RPMI8226 (cell line): ENCODE measurements at places on chromosomes 2 and 18.
A peak's percentile ranks its signal among the peaks of the same experiment; 100 is the strongest.

GRCh38 chr2:11571170-11571569 lies 37.3 kb downstream of the GREB1 start:
- no peak for DNase-seq

DNA sequence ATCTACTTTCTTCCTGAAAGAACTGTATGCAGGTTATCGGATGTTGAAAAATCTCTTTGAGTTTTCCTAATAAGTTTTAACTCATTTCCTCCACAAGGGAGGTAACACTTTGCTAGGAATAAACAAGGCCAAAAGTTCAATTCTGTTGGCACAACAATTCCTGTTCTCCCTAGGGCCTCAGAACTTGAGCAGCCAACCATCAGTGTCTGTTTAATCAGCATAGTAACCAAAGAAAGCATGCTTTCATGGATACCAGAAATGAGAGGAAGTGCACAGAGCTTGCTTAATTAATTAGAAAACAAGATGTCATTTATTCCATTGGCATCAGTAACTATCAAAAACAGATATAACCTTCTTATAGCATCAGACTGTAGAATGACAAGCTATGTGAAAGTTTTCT lies 503.2 kb upstream of the CNTNAP5 start:
- DNase-seq = no peak

GRCh38 chr2:174158003-174158402 lies 90.3 kb downstream of the OLA1 start:
- peak; percentile 46 for DNase-seq

- peak; percentile 60 for DNase-seq
Measured at GRCh38 chr2:233053928-233054784, 6.0 kb upstream of the INPP5D start.

DNA sequence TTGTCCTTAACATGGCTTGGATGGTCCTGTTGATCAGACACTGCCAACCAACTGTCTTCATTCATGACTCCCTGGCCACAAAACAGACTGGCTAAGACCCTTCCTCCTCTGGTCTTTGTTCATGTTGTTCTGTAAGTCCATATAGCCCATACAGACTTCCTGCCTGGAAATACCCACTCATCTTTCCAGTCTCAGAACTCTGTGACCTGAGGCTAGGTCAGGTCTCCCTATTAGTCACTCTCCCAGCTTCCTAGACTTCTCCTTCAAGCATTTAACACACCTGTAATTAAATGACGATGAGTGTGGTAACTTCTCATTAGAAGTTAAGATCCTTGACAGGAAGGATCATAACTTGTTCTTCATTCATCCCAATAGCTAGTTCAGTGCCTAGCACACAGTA lies 56.3 kb downstream of the CCDC93 start:
- no peak for DNase-seq
